NCI-H446 (cell line): ENCODE measurements at places on chromosomes 2 and 18.

GRCh38 chr2:11697103-11697871 is 27.3 kb upstream of the NTSR2 start:
- DNase-seq, result no peak

GRCh38 chr2:127585270-127585807 is 49.9 kb downstream of the MYO7B start:
- DNase-seq, result no peak

DNA sequence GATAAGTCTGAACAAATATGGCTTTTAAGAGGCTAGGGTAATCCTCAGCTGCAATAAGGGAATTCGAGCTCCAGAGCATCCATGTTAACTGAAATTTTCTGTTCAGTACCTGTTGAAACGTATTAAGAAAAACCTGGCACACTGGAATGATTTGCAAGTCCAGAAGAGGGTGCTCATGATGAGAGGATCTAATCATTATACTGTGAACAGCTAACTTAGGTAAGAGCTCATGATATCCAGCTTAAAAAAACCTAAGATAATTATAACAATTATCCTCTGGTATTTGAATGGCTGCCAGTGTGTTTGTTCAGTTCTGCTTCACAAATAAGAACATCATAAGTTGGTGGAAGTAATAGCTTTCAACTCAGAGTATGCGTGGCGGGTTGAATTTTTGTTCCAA is 1118.3 kb upstream of the DDX18 start:
- no peak for DNase-seq

DNA sequence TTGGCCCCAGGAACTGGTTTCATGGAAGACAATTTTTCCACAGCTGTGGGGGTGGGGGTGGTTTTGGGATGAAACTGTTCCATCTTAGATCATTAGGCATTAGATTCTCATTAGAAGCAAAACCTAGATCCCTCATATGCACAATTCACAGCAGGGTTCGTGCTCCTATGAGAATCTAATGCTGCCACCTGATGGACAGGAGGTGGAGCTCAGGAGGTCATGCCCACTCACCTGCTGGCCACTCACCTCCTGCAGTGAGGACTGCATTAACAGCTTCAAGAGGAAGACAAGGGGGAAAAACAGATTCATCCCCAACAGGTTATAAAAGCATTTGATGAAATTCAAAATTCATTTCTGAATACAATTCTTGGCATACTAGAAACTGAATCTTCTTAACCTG is 38.5 kb downstream of the THAP4 start:
- no peak for DNase-seq

DNA sequence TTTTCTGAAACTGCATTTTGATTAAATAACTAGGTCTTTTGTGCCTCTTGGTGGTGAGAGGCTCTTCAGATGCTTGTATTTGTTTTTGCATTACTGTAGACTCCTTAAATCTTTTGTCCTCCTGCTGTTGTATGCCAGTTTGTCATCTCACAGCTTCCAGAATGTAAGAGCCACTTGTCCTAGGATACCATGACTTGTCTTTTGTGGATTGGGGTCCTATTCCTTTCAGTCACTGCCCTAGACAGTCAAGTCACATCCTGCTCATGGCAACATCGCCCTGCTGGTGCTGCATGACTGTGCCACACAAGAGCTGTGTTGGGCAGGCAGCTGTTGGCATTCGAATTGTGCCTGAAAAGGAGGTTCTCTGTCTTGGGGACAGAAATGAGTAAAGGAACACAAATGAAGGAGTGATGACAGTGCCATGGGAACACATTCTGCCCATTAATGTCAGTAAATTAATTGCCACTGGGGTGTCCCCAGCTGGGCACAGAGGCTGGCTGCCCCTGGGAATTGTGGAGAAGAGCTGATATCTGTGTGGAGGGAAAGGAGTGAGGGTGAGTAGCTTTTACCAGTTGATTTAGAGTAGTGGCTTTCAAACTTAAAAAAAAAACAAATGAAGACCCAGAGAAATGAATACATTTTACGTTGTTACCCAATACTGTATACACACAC is 140.3 kb downstream of the ARL6IP6 start:
- DNase-seq, result no peak

DNA sequence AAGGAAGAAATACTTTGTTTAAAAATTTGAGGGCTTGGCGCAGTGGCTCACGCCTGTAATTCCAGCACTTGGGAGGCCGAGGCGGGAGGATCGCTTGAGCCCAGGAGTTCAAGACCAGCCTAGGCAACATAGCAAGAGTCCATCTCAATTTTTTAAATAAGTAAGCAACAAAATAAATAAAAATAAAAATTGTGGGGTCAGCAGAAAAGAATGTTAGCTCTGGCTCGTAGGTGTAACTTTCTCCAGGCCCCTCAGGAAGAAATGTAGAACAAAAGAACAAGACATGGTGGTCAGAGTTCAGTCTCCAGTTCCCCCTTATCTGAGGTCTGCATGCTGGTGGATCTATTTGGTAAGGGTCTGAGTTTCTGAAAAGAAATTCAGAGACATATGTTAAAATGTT is 20.4 kb upstream of the PDCL3 start:
- no peak for DNase-seq

DNA sequence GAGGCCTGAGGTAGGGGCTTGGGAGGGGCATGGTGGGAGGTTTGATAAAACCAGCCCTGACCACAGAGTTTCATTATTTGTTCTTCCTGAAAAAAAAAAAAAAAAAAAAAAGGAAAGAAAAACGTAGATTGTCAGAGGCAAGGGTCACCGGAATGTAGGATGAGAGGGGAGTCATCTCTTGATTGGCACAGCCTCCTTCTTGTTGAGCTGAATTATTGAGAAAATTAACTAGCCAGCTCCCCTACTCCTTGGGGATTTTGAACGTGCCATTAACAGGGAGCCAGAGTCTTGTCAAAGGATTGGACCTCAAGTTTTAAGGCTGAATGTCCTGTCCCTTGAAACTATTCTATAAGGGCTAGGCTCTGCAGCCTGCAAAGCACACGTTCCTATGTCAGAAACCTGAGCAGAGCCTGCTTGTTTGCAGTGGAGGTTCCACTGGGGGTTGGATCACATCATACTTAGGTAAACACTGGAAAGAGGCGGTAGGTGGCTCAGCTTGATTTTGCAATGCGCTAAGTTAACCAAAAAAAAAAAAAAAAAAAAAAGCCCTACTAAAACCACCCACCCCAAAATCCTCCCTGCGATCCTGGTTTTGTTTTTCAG is 2.3 kb downstream of the INHBB start:
- DNase-seq, result no peak

DNA sequence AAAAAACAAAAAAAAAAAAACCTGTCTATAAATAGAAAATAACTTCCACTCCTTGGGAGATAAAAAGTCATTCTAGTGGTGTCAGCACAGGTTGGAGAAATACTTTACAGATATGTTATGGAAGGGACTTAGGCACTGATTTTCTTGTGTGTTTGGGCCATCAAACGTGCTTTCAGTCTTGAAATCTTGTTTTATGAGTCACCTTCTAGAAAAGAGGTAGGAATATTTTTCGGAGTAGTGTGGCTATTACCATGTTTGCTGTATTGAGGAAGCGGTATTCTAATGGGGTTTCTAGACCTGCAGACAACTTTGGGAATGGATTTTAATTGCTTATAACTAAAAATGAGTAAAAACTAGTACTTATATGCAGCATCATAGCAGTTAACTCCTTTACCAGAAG is 12.0 kb downstream of the HNMT start:
- no peak for DNase-seq

GRCh38 chr2:60051991-60052390 is 501.5 kb downstream of the BCL11A start:
- DNase-seq, result no peak

DNA sequence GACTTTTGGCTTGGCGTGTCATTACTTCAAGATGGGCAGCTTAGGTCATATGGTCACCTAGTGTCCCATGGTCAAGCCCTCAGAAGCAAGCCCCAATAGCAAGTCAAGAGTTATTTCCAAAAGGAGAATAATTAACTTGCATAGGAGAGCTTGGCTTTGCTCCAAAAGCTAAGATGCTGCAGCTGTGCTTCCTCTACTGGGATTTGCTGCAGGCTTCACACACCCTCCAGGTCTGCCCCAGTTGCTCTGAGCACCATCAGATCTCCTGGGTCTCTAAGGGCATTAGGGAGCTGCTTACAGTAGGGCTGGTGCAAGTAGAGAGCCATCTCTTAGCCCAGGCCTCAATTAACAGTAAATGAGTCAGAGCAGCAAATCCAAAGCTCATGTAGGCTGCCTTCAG is 46.6 kb downstream of the THUMPD2 start:
- DNase-seq, result no peak

- no peak for DNase-seq
These were observed 61.8 kb downstream of the NXPH2 start for GRCh38 chr2:138718405-138718804.

DNA sequence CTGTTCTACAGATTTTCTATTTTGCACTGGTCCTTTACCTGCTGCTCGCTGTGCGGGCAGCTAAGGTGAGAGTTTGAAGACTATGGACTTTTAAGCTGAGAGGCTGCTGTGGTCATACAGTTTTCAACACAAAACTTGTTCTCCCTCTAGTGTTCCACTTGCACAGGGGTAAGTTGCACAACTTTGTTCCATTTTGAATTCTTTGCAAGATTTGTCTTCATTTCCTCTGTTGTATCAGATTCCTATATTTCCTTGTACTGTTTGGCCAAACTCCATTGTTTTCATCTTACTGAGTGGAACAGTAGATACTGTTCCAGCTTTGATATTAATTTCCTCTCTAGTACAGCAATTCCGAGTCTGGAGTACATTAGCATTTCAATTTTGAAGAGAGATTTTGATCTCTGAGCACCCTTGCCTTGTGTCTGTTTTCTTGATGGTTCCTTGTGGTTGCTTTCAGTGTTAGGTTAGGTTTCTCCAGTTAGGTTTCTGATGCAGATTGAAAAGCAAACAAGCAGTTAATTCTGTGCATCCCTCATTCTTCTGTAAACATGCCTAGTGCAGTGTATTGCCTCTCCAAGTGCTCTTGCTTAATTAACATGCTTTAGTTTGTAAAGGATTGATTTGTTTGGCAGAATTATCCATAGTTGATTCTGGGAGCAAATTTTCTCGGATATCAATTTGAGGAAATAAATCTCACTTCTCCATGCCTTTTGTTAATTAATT is 188.8 kb downstream of the PTPRM start:
- DNase-seq, result no peak

DNA sequence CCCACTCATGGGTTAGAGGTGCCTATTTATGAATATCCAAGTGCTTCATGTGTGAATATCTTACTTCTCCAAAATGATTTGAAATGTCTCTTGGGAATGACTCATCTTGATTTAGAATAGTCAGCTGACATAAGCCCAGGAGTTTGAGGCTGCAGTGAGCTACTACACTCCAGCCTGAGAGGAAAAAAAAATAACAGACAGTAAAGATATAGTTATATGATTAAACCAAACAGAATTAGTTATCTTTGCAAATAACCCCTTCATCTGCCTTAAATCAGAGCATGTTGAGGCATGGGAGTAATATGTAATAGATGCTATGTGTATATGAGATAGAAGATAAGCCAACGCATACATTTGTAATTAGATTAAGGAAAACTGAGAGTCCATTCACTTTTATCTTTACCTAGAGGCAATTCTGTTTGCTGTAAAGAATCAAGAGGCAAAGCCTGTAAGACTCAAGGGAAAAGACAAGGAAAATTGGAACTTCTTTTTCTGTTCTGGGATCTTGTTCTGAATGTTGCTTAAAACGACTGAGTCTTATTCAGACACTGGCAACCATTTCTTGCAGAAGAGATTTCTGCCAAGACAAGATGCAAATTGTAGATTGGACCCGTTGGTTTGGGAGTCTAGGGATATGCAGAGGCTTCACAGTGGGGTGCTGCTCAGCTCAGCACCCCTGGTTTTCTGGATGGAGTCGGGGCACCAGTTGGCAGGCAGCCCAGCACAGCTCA is 104.4 kb downstream of the LIPG start:
- DNase-seq, result no peak

GRCh38 chr2:67952066-67952465 is 110.7 kb downstream of the C1D start:
- no peak for DNase-seq

- DNase-seq, result no peak
These were observed 357.4 kb upstream of the GULP1 start for GRCh38 chr2:187934236-187934635.

DNA sequence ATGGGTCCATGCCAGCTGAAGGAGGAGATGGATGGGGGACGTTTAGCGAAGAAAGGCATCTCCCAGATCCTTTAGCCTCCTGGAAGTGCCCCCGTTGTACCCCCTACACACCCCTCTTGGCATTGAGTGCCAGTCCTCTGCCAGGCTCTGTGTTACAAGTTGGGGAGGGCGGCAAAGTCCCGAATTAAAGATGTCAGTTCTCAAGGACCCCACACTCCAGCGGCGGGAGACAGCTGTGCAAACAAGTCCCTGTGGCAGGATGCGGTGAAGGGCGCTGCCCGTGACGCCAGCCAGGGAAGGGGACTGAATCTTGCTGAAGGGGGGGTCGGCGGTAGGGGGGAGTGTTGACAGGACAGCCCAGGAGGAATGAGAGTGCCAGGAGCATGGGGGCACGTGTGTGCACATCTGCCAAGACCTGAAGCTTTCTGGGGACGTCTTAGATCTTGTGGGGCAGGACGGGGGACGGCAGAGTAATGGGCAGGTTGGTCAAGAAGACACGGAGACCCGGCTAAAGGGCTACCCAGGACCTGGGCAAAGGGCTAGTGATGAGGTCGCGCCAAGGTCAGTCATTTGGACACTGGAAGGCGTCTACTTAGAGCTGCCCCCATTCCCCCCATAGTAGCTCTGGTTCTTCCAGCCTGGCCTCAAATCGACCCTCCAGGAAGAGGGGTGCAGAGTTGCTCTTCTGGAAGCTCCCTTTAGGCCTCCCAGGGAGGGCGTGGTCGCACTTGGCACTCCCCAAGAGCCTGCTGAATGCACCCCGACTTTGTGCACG is 2.8 kb upstream of the CTDSP1 start:
- peak; percentile 42 for DNase-seq

DNA sequence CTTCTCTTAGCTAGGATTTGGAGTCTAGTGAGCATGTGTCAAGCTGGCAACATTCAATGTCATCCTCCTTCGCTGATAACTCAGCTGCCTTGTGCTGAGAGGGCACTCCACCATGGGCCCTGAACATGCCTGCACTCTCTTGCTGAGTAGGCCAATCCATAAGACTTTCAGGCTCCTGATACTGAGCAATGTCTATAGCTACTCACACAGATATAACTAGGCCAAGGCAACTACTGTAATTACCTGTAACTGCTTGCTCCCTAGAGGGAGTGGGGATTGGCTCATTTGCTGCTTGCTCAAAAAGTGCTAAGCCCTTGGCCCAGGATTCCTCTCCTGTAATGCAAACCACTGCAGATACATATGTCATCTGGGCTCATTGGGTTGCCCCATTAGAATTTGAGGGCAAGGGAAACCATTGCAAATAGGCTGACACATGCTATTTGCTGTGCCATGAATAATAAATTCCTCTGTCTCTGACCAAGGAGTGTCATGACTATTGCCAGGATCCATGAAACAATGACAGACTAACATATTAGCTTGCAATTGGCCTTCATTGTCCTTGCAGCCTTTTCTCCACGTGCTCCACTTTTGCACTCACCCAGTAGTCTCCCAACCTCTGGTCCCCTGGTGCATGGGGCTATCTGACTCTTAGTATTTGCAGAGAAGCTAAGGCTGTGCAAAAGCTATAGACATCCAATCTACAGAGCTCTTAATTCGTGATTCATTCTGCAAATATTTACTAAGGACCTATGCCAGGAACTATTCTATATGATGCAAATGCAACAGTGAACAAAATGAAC is 36.9 kb upstream of the BMPR2 start:
- peak; percentile 31 for DNase-seq
